ENCODE measurements at places on chromosomes 1 and 21. TPM values are rescaled to one million over a fixed set of nuclear protein-coding genes. Genes with fewer than 3 reads are reported as not detected.

RIPK4 gene
- 20.1 TPM for total RNA-seq

NFASC gene
- 21.0 TPM for total RNA-seq

DCDC2B gene
- not detected for total RNA-seq

TBX15 gene
- total RNA-seq, result 0.09 TPM

SUSD4 gene
- 2.6 TPM for total RNA-seq

FCGR3B gene
- total RNA-seq, result not detected

GRCh38 chr21:32427958-32428623 lies 15.6 kb downstream of the EVA1C start:
- DNase-seq, result no peak

DNA sequence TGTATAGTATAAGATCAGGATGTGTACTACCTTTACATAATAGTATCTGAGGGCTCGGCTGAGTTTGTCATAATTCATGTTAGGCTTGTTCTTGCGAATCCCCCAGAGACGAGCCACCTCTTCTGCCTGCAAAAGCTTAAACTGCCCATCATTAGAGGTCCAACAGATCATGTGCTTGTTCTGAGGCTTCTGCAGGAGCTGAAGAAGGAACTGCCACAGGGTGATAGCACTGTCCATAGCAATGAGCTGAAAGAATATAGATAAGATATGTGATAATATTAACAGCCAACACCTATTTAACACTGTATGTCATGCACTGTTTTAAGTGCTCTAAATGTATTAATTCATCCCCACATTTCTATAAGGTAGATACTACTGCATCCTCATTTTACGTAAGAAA lies 8.2 kb downstream of the ELK4 start:
- no peak for DNase-seq

GRCh38 chr1:9279172-9279840 lies 13.4 kb upstream of the SPSB1 start:
- no peak for DNase-seq

DNA sequence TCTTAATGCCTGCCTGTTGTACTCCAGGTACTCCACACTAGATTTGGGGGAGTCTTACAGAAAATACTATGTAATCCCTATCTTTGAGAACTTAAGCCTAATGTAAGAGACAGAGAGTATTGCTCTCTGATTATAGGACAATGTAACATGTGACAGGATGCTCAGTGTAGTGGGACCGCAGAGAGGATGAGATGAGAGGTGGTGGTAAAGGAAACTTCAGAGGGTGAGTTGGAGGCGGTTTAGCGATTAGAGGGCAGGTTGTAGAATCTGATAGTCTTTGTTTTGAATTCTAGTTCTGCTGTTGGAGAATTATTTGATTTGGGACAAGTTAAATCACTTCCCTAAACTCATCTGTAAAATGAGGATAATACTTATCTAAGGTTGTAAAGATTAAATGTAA lies 5.4 kb downstream of the SOAT1 start:
- DNase-seq, result no peak

DNA sequence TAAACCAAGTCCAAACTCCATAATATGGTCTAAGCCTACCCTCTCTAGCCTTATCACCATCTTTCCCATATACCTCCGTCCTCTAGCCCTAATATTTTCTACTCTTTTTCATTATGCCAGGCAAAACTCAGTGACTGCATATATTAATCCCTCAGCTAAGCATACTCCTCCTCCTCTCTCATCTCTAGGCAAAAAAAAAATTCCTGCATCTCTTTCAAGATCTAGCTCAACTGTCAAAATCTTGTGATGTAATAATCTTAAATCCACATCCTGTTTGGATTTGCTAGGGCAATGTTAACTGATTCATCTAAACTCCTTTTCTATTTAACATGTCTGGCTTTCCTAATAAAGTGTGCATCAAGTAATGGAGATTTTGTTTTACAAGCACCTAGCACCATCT lies 20.4 kb downstream of the PRPF38A start:
- DNase-seq, result no peak

DNA sequence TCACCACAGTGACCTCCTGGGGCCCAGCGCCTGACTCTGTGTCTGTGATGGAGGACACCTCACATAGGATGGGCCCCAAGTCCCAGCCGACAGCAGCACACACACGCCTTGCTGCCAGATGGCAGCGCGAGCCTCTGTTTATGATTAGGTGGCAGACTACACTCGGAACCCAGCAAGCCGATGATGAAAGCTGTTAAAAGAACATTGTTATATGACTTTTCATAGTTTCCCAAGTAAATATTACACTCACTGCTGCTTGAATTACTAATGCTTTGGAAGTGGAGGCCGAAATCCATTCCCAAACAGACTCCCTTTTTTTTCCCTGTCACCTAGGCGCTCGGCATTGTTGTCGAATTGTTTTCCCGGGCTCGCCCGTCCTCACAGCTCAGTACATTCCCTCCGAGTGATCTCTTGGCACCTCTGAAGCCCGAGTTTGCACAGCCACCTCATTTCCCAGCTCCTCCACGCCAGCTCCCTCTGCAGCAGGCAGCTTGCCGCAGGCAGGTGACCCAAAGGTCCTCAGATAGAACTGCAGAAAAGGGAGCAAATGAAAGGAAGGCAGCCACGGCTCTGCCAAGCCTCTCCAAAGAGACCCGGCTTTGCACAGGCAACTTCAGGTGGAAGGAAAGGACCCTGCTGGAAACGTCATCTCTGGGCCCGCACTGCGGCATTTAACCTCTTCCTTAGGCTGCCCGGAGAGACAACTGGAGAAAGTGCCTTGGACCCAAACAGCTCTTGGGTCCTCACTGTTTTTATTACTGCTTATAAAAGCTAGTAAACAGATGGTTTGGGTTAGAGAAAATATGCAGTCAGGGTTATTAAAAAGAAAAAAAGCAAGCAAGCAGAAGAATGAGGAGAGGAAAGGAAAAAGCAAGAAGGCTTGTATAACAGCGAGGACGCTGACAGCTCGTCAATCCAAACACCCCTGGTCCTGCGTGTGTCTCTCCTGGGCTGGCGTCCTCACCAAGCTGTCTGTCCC lies 72.2 kb upstream of the SLC25A33 start:
- DNase-seq, result no peak

GRCh38 chr21:36247316-36248010 lies 72.5 kb upstream of the MORC3 start:
- no peak for DNase-seq

DNA sequence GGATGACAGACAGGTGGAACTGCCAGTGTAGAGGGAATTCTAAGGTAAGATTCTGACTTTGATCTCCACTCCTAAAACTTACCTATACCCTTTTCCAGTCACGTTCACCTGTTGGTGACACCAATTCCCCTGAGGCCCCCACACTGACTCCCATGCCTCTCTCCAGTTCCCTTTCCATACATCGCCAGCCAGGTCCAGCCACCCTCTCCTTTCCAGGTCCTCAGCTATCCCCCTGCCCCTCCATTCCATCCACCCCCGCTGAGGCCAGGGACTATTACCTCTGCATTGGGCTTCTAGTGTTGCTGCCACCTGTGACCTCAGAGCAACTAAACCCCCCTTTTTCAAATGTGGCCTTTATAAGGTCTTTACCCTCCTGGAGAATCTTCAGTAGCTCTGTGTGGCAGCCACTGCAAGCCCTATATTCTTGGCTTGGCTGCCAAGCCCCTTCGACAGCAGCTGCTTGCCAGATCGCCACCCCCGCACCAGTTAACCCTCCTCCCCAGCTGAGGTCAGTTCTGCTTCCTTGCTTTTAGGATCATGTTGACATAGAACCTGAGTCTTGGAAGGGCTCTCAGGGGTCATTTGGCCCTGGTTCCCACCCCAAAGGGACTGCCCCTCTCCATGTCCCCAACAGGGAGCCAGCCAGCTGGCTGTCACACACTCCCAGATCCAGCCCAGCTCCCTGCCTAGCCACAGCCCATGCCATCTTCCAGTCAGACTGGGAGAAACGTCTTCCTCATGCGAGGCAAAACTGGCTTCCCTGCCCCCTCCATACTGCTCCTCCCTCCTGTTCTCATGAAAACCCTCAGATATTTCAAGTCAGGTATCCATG lies 14.7 kb downstream of the CSF1 start:
- no peak for DNase-seq

DNA sequence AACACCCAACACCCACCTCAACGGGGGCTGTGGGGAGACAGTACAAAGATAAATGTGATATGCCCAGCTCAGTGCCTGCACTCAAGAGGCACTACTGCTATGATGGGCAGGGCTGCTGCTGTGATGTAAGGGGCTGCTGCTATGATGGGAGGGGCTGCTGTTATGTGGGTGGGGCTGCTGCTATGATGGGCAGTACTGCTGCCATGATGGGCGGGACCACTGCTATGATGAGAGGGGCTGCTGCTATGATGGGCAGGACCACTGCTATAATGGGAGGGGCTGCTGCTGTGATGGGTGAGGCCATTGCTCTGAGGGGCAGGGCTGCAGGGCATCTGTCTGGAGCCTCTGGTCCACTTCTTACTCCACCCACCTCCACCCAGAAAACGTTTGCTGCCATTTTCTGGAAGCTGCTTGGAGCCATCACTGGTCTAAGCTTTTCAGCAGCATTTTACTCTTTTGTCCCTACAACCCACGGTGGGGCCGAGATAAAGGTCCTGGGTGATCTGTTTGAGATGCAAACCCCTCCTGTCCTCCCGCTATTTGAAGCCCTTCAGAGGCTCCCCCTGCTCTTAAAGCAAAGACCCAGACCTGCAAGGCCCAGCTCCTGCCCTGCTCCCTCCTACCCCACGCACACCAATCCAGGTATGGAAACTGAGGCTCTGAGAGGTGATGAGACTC lies 656.9 kb downstream of the PTPRU start:
- DNase-seq, result peak; percentile 39

DNA sequence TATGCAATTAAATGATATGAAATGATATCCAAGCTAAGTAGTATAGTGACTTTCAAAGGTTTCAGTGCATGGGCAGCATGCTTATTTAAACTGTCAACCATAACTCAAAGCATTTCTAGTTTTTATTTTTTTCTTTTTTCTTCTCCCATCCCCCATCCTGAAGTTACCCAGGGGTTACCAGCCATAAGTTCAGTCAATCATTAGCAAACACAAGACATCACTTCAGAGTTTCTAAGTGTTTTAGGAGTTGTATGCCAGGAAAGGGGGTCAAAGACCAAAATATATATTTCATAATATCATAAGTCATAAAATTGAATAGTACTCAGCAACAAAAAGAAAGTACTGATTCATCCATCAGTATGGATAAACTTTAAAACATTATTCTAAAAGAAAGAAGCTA lies 28.7 kb downstream of the DHX9 start:
- no peak for DNase-seq

GRCh38 chr1:214842856-214843255 lies 239.7 kb upstream of the KCNK2 start:
- DNase-seq, result no peak

- no peak for DNase-seq
These were observed 112.2 kb downstream of the DYRK1A start for GRCh38 chr21:37478794-37479193.

DNA sequence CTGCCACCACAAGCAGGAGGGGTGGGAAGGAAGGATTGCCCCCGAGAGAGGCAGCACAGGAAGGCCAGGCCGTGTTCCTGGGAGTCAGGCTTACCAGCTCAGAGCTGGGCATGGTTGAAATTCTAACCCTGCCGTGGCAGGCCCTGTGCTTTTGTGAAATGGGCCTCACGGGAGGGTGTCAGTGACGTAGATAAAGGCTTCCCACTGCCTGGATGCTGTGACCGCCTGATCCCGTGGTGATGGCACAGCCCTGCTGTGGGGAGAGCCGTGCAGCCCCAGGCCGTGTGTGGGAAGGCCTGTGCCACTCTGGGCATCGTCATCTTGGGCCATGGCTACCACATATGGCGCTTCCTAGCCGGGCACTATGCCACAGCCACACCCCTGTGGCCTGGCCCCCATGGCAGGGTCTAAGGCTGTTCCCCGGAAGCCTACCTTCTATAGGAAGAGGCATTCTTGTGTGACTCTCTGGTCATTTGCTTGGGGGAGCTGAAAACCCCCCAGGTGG lies 161.3 kb downstream of the PCBP3 start:
- DNase-seq, result no peak

DNA sequence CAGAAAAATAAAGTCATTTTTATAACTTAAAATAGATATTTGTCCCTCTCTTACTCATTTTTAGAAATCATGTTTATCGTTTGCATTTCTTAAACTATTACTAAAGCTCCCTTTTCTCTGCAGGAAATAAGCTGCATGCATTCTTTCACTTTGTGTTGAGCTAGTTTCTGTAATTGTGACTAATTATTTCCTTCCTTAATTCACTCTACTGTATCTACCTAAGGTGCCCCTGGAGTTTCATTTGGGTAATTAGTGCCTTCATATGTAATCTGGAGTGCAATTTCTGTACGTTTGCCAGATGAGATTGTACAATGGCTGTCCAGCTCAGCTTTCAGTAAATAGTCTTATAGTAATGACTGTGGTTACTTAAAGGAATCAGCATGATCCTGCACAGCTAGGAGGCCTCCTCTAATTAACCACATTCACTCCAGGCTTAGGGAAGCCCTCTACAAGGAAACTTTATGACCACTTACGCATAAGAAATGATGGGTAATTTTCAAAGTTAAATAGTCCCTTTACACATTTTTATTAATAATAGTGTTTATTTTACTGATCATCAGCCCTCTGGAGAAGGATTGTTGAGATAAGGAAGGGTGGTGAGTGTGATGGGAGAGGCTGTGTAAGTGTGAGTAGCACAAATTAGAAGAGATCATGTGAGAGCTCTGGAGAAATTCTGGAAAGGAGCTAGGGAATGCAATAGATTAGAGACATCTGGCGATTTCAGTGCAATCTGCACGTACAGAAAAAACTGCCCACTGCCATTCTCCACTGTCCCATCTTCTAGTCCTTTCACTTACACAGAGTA lies 86.8 kb downstream of the LRRC8C start:
- no peak for DNase-seq

DNA sequence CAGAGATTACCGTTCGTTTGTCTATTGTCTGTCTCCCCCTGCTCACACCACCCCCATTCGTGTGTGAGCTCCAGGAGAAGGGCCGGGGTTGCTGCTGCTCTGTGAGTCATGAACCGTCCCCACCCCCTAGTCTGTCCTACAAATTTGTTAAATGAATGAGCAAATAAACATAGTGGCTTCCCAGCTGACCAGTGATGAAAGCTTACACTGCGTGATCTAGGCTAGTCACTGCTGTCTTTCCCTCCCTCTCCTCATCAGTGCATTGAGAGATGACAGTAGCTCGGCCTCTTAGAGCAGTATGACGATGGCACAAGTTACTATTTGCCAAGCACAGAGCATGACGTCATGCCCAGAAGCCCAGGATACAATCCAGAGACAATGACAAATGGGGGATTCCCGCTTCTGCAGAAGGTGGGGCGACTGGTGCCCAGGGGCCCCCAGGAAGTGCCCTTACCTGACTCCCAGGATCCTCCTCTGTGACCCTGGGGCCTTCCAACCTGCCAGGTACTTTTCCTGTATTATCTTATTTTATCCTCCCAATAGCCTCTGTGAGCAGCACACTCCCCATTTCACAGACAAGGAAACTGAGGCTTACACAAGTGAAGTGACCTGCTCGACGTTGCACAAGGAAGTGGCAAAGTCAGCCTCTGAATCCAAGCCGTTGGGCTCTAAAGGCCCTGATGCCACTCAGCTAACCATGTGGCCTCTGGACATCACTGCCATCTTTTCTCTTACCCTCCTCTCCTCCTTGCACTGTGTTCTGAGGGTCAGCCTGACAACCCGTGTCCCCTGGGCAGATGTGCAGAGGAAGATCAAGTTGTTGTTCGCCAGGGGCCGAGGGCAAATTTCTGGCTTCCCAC lies 8.6 kb upstream of the EPHA2 start:
- no peak for DNase-seq

GRCh38 chr1:160437432-160438316 lies 37.3 kb downstream of the VANGL2 start:
- DNase-seq, result no peak

Data from WTC11 (cell line).